ENCODE measurements at places on chromosomes 4 and X. TPM values are rescaled to one million over a fixed set of nuclear protein-coding genes. Genes with fewer than 3 reads are reported as not detected.

TMEM192 gene
- 7.5 TPM for total RNA-seq

TCEAL6 gene
- not detected for total RNA-seq

- DNase-seq: no peak
- H3K36me3 ChIP-seq: no peaks in the 10 kb centered on the region
- H3K4me3 ChIP-seq: no peak overlapping the region
- H3K27me3 ChIP-seq: no peaks in the 10 kb centered on the region
- no peak overlapping the region for H3K27ac ChIP-seq
These were observed 15.2 kb downstream of the RUFY3 start for GRCh38 chr4:70737006-70737405.

DNA sequence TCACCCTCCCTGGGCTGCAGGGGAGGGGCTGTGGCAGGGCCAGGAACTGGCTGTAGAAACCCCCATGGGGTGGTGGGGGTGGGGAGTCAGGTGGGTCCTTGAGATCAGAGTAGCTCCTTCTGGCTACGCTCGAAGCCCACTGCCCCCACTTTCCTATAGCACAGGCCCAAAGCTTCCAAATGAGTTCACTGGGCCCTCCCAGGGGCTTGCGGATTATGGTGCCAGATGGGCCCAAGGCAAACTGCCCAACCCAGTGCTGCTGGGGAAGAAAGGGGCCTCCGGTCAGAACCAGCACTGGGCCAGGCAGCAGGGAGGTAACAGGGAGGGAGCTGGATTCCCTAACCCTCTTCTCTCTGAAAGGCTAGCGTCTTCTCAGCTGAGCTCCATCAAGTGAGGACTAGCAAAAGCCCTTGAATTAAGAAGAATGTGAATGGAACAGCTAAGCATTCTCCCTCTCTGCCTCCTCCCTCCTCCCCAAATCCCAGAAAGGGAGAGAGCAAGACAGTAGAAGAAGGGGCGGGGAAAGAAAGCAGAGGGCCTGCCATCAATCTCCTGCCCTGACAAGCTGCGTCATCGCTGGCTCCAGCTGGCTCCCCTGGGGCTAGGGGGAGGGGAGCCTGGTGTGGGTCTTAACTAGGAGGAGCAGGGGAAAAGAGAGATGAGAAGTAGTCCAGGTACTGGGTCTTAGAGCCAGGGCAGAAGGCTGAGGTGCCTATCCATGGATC is 34.7 kb downstream of the FRMPD3 start:
- no peak overlapping the region for H3K4me3 ChIP-seq
- DNase-seq: no peak
- H3K27me3 ChIP-seq: no peaks in the 10 kb centered on the region
- H3K4me1 ChIP-seq: no peaks in the 10 kb centered on the region

DNA sequence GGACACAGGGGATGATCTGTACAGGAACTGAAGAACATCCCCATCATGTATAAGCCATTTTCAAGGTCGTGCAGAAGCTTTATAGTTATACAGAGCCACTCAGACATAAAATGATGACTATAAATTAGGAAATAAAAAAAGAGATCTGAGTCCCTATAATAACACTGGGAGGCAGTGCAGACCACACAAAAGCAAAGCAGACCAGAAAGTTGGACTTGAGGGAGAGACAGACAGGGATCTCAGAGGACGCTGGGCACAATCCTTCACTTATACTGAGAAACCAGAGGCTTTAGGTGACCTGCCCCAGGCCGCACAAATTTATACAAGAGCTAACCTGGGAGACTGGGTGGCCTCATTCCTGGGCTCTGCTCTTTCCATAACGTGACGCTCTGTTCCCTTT is 70.5 kb downstream of the HADH start:
- DNase-seq: no peak
- no peak overlapping the region for H3K27ac ChIP-seq
- H3K36me3 ChIP-seq: no peaks in the 10 kb centered on the region
- no peak overlapping the region for H3K4me3 ChIP-seq
- H3K27me3 ChIP-seq: no peaks in the 10 kb centered on the region
- H3K4me1 ChIP-seq: no peaks in the 10 kb centered on the region

- no peak overlapping the region for H3K27ac ChIP-seq
- DNase-seq: no peak
- H3K36me3 ChIP-seq: no peaks in the 10 kb centered on the region
- no peak overlapping the region for H3K4me3 ChIP-seq
- H3K27me3 ChIP-seq: no peaks in the 10 kb centered on the region
These were observed 416.1 kb upstream of the FTHL17 start for GRCh38 chrX:31487951-31488350.

DNA sequence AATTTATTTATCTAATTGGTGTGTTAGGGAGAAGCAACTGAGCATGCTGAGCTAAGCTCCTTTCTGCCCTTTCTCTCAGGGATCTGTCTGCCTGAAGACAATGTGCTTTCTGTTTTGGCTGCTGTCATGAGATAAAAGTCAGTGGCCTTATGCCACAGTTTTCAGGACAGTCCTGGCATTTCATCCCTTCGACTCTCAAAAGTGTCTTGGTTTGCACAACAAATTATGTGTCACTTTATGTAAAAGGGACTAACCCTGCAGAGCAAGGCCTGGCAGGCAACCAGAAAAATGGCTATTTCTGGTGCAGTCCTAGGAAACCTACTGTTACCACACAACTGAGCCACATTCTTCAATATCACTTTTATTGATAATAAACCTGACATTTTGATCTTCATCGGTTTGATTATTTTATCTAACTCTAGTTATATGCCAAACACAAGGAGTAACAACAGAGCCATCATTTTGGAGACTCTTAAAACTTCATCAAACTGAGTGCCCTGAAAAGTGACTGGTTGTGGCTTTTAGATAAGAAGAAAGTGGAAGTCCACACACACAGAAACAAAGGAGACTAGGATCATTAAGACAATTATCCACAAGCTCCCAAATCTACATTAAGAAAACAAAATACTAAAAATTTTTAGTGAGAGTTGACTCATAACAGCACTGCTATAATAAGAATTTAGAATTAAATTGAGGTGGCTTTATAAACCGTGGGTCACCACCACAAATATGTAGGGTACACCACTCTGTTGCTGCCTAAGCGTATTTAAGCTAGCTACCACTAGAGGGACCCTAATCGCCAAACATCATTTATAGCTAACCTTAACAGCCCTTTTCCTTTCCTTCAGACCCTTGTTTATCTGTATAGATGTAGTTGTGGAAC is 95.9 kb upstream of the PTPN13 start:
- DNase-seq: no peak
- no peaks in the 10 kb centered on the region for H3K4me1 ChIP-seq
- no peak overlapping the region for H3K4me3 ChIP-seq
- H3K27me3 ChIP-seq: no peaks in the 10 kb centered on the region
- no peaks in the 10 kb centered on the region for H3K36me3 ChIP-seq

Measured in transverse colon (tissue), 4 donors.